Amniotic epithelial cell (primary cell): ENCODE measurements at places on chromosomes 1 and 21.

DNA sequence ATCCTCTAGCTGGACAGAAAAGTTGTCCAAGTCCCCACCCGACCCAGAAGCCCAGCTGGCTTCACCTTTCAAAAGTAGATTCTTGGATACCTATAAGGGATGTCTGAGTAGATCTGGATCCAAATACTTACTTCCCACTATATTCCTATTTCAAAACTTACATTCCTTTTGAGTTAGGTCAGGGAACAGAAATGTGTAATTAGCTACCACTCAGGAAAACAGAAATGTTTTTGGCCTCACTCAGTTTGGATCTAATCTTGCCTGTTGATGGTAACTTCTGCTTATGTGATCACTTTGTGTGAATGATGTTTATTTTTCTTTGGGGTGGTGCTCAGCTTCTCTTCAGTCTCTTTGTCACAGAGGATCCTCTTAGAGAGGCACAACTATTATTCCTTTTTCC lies 814.4 kb upstream of the RGS18 start:
- DNase-seq: peak; percentile 61

- no peak for DNase-seq
These were observed 40.0 kb downstream of the ABCG1 start for GRCh38 chr21:42258885-42259407.

GRCh38 chr1:23419180-23419579 lies 5.4 kb downstream of the TCEA3 start:
- no peak for DNase-seq

- DNase-seq: no peak
These were observed 63.8 kb downstream of the ARHGEF10L start for GRCh38 chr1:17603091-17603841.

DNA sequence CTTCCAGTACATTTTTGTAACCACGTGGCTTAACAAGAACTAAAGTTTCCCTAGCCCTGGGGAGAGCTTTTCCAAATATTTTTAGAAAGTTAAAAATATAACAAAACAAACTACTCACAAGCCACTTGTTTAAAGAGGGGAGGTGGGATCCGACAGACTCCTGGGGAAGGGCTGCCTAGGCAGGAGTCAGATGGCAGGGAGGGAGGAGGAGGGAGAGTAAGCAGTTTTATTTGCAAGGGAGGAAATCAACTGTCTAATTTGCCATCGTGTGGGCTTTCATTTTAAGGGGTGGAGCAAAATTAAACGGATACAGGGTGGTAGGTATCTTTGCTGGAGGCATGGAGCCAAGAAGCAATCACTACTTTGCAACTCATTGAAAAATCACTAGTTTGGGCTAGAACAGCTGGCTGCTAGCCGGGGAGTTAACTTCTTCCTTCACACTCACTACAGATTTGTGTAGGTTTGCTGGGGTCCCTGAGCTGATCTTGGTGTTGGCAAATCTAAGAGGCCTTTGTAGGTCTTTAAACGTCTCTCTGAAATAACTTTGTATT lies 8.8 kb downstream of the BARHL2 start:
- no peak for DNase-seq

GRCh38 chr1:9321480-9321849 lies 28.8 kb downstream of the SPSB1 start:
- DNase-seq: peak; percentile 90

GRCh38 chr21:46173573-46173972 lies 10.7 kb downstream of the SPATC1L start:
- DNase-seq: no peak

DNA sequence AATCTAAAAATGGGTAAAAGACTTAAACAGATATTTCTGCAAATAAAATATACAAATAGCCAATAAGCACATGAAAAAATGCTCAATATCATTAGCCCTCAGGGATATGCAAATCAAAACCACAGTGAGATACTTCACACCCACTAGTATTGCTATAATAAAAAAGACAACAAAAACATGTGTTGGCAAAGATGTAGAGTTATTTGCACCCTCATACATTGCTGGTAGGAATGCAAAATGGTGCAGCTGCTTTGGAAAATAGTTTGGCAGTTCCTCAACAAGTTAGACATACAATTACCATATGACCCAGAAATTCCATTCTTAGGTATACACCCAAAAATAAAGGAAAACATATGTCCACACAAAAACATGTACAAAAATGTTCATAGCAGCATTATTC lies 30.2 kb downstream of the ZZZ3 start:
- no peak for DNase-seq

DNA sequence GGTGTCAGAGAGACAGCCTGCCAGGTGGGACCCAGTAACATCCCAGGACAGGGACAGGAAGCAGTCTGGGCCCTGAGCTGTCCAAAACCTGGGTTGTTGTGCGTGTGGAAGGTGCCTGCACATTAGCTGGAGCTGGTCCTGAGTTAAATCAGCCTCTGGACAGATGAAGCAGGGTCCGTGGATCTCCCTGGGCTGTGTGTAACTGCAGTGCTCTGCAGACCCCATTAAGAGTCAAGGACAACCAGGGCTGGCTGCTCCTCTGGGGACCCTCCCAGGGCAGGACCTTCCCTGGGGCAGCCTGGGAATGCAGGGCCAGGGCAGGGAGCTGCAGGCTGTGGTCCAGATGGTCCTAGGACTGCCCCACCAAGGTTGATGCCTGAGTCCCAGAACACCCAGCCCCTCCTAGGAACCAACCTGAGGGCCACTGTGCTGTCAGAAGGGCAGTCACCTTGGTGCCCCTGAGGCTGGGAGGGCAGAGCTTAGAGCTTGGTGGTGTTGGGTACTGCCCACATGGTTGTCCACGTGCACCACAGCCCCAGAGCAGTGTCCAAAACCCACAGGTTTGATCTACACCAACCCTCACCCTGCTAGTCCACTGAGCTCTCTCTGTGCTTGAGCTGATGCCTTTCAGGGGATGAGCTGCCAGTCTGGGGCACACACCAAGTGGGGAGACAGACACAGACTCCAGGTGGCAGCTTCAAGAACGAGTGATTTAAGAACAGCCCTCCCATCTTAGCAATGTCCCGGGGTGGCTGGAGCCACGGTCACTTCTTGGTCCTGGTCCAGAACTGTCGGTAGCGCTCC lies 2.9 kb downstream of the MRPL55 start:
- no peak for DNase-seq

- DNase-seq: no peak
These were observed 38.6 kb downstream of the UBE2G2 start for GRCh38 chr21:44763050-44763378.

GRCh38 chr1:223641523-223642039 lies 23.9 kb downstream of the CAPN8 start:
- DNase-seq: no peak

DNA sequence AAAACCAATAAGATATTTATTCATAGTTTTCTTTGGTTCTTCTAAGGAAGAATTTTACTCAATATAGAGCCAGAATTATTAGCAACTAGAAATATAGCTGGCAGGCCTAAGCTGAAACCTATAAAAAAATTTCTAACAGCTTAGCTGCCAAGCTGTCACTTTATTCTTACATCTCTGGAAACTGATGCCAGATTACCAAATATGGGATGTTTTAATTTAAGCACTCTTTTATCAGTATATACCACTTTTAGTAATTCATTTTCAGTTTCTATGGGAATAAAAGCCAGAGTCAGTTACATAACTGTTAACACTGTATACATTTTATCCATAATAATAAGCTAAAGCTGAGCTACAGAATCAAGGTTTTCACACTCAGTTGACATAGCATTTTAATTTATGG lies 68.7 kb upstream of the MPC2 start:
- no peak for DNase-seq

DNA sequence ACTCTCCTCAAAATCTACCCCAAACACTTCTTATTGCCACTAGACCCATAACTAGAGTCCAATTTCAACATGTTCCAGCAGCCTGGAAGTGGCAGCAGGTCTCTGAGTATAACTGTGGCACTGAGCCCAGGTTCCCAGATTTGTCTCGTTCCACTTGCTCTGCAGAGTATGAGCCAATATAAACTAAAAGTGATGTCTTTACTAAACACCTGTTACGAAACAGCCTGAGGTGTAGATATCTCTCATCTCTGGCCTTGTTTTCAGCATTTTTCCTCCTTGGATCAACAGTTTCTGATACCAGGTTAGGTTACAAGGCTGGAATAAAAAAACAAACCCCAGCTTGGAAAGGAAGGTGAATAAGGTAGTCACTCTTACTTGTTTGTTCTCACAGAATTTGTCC lies 25.2 kb upstream of the PRDX6 start:
- DNase-seq: peak; percentile 21

- no peak for DNase-seq
These were observed 53.5 kb downstream of the OLFM3 start for GRCh38 chr1:101943237-101943636.

DNA sequence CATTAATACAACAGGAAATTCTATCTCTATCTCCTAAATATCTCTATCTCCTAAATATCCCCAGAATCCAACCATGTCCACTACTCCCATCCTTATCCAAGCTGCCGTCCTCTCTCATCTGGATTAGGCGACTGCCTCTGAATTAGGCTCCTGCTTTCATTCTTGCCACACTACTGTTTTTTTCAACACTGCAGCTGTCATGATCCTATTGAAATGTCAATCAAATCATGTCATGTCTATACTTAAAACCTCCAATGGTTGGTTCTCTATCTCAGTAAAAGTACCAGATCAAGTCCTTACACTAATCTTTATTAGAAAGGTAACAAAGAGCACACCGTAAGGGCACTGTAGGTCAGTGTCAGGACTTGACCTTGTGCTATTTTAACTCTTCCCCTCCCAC lies 82.0 kb upstream of the NFIA start:
- DNase-seq: no peak

- peak; percentile 19 for DNase-seq
These were observed 214.1 kb downstream of the DYRK1A start for GRCh38 chr21:37580666-37581065.

DNA sequence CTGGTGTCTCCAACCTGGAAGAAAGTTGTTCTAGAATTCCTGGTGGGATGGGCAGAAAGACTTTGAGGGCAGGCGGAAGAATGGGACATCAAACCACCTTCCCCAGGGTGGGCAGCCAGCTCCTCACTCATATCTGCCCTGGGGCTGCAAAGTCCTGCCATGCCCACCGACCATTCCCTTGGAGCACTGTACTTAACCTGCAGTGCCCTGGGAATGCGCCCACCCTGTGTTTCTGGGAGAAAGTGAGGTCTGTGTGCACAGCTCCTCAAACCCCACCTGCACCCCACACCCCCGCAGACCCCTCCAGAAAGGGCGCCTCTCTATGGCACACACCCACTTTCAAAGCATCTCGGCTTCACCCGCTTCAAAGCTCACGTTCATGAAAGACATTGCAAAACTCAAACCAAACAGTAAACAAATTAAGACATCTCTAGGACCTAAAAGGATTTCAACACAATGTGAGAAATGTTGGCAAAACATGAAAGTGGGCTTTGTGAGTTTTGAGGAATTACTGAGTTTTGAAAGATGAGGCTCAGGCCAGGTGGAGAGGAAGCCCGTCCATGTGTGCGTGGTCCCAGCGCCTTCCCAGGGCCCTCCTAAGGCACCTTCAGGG lies 25.1 kb downstream of the KRTAP10-1 start:
- DNase-seq: no peak

DNA sequence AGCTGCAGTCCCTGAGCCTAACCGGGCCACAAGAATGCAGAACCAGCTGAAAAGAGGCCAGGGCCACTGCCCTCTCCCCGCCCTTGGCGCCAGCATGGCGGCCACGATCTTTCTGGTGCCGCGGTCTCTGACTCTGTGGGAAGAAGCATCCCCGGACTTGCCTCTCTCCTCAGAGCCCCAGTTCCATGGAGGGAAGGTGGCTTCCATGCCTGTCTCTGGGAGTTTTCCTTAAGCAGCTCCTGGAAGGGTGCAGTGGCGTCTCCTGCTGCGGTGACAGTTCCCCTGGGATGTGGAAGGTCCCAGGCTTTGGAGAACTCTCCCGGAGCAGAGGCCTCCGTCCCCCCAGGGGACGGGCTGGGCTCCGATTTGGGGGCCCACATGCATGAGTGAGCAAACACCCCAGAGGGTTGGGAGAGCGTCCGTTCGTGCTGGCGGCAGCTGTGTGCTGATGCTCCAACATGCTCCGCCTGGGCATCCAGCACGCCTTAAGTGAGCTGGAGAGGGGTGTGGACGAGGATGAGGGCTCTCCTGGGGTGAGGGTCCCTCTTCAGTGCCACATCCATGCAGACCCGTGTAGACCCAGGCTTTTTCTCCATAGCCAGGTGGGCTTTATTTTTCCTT lies 109.8 kb upstream of the COL6A1 start:
- DNase-seq: no peak

DNA sequence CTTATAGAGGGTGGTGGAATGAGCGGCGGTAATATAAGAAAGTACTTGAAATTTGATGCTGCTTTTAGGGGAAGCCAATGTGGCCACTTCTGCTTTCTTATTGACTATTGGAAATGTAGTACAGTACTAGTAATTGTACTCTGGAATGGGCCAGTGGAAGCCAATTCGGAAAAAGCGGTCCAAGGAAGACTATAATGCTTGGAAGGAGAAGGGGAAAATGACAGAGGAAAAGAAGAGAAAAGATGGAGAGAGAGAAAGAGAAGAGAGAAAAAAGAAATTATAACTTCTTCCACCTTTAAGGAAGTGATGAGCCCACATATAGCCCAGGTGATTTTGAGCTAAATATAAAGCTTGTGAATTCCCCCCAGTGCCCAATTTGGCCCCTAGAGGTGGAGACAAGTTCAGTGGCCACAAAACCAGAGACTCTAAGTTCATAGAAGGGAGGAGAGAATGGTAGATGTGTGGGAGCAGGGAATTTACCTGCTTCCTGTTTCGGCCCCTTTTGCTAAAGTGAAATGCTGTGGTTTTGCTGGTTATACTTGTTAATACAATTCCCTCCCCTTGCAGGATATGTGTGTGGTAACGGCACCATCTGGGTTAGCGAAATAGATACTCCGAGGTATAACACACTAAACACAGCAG lies 35.7 kb upstream of the DUSP10 start:
- DNase-seq: no peak

GRCh38 chr1:153439273-153439672 lies 21.2 kb downstream of the S100A7 start:
- DNase-seq: no peak

DNA sequence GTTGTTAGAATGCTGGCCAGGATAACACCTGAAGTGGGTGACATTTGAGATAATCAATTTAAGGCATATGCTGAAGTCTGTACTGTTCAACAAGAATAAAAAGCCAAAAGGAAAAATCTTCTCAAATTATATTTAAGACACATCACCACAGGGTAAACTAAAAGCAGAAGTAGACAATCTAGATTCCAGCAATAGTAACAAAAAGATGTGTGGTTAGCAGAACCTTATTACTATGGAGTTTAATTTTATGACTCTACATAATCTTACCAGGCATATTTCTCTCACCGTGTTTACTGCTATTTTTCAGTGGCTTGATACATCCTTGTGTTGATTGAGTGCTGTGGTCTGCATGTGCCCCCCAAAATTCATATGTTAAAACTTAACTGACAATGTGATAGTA lies 300.4 kb upstream of the ZP4 start:
- DNase-seq: no peak

- DNase-seq: no peak
These were observed 2.1 kb downstream of the PLA2G2E start for GRCh38 chr1:19921310-19921709.

- no peak for DNase-seq
These were observed 191.7 kb upstream of the KCTD3 start for GRCh38 chr1:215375381-215375780.
